Occipital lobe (tissue), 3 donors: ENCODE measurements at places on chromosomes 2 and 18. TPM values are rescaled to one million over a fixed set of nuclear protein-coding genes. Genes with fewer than 3 reads are reported as not detected.

The TMEM169 gene
- 21.7 TPM for total RNA-seq

The RFTN2 gene
- total RNA-seq, result 29.9 TPM

The RBM44 gene
- 5.1 TPM for total RNA-seq

DNA sequence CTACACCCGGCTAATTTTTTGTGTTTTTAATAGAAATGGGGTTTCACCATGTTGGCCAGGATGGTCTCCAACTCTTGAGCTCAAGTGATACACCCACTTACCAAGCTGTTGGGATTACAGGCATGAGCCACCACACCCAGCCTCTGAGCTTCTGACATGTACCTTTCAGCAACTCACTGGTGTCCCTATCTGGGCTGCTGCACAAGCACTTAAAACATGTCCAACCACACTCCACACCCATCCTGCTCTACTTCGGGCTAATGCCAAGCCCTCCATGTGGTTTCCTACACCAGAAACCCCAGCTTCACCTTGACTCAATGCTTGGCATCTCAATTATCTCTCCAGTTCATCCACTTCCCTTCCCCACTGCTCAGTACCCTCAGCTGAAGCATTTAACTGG is 22.4 kb upstream of the ARMC9 start:
- no peak for DNase-seq

DNA sequence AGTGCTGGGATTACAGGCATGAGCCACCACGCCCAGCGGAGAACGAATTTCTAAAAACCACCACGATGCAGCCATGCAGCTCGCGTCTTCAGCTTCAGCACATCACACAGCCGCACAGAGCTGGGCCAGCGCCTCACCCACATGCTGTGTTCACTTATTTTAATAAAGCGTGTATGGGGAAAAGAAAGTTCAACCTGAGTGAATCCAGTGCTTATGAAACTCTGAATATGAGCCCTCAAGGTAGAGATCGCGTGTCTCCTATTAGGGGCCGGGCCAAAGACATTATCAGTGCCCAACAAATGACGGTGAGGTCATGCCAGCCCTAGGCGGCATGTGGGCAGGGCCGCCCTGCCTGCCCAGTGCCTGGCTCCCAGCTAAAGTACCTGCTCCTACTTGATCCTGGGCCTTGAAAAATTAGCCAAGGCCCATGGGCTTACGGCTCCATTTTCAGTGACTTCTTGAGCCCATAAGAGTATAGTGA is 44.3 kb downstream of the SPRED2 start:
- no peak for DNase-seq

The TUBA4B gene
- not detected for total RNA-seq

DNA sequence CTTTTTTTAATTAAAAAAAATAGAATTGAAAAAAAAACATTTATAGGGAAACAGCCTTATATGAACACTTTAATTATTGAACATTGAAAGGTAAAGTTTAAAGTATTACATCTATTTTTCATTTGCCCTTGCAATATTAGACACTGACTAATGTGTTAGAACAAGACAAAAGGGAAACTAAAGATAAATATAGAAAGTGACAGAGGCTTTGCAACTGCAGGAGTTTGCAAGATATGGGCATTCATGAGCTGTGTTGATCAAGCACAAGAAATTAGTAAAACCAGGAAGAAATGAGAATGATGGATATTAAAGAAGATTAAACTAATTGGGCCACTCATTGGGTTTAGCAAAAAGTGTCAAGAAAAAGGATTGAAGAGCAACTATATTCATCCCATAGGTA is 1097.7 kb upstream of the CELF4 start:
- DNase-seq, result no peak

The GALNT13 gene
- 28.4 TPM for total RNA-seq
